Hematopoietic multipotent progenitor cell treated with erythropoietin and hydrocortisone succinate and interleukin-3 and kit ligand, for 8 days (in vitro differentiated cells): ENCODE measurements at places on chromosomes 16 and 17.

DNA sequence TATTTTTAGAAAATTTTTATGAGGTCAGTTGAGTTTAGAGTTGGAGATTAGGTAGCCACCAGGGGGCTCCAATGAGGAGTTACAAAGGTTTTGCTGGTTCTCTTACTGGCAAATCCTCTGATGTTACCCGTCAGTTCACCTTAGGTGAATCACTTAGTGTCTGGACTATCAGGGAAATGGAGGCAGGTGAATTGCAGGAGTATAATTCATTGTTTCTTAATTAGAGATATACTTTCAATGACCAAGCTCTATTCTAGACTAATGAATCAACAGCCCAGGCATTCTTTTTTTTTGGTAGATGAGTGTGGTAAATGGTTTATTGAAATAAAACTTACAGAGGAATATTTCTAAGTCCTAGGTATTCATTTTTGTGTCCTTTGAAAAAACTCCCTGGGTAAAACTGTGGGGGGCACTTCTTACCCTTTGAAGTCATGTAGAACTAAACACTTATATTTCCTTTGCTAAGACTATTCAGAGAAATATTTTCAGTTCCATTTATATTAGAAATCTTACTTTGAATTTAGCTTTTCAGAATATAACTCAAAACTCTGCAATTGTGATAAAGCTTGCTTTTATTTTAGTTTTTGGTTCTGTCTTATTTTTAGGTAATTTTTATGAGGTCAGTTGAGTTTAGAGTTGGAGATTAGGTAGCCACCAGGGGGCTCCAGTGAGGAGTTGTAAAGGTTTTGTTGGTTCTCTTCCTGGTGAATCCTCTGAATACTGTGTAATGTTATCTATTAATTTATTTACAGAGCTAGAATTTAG, 17.7 kb downstream of the PSMD11 start:
- DNase-seq: peak; percentile 83

GRCh38 chr16:15857724-15858560, 1.1 kb upstream of the MYH11 start:
- DNase-seq: no peak

- no peak for DNase-seq
These were observed 60.9 kb downstream of the RAI1 start for GRCh38 chr17:17742133-17742621.

GRCh38 chr16:83513008-83513755, 294.6 kb upstream of the HSBP1 start:
- no peak for DNase-seq

- no peak for DNase-seq
These were observed 102.1 kb downstream of the N4BP1 start for GRCh38 chr16:48507886-48508285.

DNA sequence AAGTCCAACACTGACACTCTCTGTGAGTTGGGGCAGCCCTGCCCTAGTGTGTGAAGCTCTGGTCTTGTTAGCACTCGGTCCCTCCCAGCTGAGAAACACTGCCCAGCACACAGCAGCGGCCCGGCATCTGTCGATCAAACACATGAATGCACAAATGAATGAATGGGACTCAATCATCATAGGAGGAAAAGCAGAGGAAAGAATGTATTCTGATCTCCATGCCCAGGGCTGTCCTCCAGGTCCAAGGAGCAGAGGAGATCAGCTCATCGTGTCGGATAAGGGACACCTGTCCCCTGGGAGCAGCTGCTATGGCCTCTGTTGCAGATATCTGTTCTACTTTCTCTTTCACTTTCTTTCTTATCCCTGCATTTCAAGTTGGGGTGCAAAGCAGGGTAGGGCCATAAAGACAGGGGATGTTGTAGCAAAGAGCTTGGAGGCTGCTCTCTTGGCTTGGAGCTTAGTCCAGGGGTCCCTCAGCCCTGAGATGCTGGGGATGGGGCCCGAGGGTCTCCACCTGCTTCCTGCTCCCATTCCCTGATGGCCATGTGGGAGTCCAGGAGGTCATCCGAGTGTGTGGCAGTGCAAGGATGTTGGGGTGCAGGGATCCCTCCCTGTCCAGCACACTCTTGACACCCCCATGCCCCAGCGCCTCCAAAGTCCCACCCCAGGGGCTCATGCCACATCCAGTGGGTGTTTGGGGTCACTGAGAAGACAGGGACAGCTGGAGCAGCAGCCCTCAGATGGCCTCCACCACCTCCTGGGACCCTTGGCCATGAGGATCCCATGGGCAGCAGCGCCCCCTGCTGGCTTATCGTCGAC, 88.2 kb downstream of the IRF8 start:
- DNase-seq: peak; percentile 6

- DNase-seq: peak; percentile 78
These were observed 15.9 kb upstream of the FBXO47 start for GRCh38 chr17:38982858-38983746.

GRCh38 chr17:17151962-17152361, 54.2 kb downstream of the PLD6 start:
- DNase-seq: peak; percentile 73

GRCh38 chr17:76545918-76546555, 6.2 kb downstream of the PRCD start:
- no peak for DNase-seq

- DNase-seq: no peak
These were observed 9.6 kb downstream of the PIK3R6 start for GRCh38 chr17:8857919-8858318.

DNA sequence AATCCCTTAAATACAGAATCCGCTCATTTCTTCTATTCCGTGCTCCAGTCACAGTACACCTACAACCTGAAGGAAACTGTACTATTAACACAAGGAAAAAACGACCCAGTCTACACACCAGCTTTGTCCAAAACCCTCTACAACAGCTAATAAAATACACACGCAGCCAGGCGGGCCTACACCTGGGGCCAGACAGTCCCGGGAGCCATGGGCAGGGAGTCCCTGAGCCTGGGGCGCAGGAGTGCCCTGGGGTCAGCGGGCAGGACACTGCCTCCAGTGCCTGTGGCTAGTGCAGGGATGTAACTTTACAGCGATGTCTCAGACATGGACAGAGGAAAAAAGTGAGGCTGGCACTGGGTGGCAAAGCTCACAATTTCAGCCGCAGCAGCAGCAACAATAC, 28.5 kb downstream of the GNPTG start:
- no peak for DNase-seq

GRCh38 chr16:85969159-85969558, 70.2 kb downstream of the IRF8 start:
- no peak for DNase-seq

DNA sequence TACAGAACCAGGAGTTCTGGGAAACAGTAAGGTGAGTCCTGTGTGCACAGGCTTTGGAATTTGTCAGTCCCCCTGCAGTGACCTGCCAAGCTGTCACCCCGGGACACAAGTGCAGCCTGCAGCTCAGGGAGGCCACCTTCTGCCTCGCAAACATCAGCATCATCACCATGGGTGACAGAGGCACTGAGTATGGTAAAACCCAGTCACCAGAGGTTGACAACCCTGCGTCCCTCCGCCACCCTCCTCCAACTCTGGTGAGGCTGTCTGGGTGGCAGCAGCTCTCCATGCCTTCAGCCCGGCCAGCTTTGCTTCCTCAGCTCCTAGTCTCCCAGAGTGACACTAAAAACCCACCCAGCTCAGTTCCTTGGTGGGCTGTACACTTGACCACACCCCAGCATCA, 221.0 kb downstream of the CPPED1 start:
- DNase-seq: no peak

DNA sequence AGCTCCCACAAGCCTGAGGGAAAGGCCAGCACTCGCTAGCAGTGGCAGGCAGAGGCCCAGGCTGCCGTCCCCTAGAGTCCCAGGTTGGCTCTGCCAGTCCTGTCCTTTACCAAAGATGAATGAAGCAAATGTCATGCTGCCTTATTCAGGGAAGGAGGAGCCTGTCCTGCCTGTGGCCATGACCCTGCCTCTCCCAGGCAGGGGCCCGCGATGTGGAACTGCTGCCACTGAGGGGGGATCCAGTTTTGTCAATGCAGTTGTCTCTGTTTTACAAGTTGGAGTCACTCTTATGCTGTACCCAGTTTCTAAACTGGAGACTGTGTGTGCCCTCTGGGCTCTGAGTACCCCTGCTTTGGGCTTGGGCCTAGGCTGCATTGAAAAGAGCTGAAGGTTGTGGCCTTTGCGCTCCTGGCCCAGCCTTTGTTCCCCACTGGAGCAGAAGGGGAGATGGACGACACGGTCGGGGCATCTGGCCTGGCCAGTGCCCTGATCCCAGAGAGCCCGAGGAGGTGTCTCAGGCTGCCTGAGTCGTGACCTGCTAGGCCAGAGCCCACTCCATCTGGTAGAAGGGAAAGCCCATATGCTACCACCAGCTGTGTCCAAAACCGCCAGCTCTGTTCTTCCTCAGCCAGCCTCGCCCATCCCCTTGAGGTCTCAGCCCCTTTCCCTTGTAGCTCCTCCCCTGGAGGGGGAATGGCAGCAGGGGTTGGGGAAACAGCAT, 5.5 kb downstream of the LIMD2 start:
- DNase-seq: no peak

DNA sequence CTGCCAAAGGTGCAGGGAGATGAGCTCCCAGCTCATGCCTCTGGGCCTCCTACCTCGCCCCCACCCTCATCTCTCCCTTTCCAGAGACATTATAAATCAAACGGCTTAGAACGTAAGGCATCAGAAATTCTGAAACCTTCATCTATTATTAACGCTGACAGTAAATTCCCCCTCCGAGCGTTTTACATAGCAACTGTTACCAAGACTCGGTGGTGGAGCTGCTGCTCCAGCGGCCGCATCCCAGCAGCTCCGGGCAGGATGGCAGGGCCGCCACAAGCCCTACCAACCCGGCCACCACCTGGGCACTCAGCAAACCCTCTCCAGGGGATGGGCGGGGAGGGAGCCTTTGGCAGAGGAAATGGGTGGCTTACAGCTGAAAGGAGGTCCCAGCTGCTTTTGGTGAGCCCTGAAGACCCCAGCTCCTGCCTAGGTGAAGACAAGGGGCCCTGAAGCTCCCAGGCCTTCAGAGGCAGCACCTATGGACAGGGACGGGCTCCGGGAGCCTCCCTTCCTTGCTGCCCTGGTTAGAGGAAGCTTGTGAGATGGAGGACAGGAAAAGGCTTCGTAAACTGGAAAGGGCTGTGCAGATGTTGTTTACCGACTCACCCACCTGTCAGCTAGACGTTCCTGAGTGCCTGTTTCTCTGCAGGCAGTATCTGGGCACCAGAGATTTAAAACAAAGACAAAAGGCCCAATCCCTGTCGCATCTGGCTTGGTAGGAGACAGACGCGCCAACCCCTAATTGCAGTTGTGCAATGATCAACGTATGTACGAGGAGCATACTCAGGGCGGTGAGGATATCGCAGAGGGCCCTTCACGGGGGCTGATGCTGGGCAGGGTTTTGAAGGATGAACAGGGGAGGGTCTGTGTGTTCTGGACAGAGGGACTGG, 76.9 kb downstream of the RAI1 start:
- DNase-seq: no peak

- no peak for DNase-seq
These were observed 15.3 kb upstream of the TRIM37 start for GRCh38 chr17:59121901-59122480.

DNA sequence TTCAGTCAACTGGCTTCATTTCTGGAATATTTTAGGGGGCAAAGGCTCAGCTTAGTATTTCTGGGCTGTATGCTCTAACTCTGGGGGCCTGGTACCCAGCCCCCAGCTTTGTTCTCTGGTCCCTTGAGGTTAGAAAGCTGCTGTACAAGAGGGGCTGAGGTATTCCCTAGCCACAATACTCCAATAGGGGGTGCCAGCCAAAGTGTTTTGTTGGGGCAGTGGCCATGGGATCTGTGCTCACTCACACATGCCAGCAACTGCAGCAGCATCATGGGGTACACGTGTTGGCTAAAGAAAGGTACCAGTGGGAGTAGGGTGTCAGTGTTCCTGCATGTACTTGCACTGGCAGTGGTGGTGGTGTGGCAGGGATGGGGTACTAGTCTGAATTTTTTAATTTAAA, 257.3 kb downstream of the CA10 start:
- DNase-seq: no peak

- no peak for DNase-seq
These were observed 126.4 kb downstream of the KCNJ2 start for GRCh38 chr17:70295731-70296130.

DNA sequence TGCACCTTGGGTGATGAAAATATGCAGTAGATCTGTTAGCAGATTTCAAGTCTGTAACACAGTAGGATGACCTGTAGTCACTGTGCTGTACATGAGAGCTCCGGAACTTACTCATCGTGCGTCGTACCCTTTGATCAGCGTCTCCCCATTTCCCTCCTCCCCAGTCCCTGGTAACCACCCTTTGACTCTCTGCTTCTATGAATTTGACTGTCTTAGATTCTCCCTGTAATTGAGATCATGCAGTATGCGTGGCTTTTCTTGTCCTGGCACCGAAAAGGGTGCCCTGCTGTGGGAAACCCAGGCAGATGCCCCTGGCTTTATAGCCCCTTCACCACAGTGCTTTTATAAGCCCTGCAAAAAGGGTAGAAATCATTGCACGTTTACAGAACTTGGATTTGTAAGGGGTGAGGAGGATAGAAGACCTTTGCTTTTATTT, 20.5 kb downstream of the CLEC16A start:
- DNase-seq: no peak

- DNase-seq: no peak
These were observed 19.2 kb downstream of the STRADA start for GRCh38 chr17:63722403-63722802.

GRCh38 chr17:41917679-41918313, 955 bp downstream of the ACLY start:
- peak; percentile 81 for DNase-seq

DNA sequence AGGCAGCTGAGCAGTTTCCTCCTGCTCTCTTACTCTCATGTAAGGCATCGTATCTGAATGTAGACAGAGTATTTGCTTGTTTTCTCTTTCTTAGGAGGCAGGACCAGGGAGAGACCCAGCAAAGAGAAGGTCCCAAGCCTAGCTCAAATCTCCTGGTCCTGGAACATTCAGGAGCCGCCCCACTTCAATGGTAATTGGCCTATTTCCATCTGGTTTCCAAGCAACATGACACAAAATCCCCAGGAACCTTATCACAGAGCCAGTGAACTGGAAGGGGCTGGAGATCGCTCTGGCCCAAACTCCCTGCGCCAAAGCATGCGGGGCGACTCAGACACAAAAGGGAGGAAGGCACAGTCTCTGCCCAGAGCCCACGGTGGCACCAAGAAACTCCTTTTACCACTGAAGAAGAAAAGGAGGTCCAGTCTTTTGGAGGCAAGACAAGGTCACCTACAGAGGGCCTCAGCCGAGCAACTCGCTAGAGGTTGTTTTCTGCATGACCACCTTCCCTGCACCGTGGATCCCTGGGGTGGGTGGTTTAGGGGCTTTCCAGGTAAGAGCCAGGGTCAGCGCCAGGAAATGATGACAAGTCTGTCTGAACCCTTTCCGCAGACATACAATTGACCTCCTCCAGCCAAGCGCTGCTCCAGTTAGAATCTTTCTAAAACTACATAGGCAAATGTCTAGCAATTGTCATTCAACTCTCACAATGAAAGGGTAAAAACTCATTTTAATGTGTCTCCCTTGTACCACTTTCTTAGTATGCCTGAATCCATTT, 394.7 kb downstream of the SOX9 start:
- DNase-seq: no peak
